ENCODE measurements at places on chromosomes 16 and 17.

DNA sequence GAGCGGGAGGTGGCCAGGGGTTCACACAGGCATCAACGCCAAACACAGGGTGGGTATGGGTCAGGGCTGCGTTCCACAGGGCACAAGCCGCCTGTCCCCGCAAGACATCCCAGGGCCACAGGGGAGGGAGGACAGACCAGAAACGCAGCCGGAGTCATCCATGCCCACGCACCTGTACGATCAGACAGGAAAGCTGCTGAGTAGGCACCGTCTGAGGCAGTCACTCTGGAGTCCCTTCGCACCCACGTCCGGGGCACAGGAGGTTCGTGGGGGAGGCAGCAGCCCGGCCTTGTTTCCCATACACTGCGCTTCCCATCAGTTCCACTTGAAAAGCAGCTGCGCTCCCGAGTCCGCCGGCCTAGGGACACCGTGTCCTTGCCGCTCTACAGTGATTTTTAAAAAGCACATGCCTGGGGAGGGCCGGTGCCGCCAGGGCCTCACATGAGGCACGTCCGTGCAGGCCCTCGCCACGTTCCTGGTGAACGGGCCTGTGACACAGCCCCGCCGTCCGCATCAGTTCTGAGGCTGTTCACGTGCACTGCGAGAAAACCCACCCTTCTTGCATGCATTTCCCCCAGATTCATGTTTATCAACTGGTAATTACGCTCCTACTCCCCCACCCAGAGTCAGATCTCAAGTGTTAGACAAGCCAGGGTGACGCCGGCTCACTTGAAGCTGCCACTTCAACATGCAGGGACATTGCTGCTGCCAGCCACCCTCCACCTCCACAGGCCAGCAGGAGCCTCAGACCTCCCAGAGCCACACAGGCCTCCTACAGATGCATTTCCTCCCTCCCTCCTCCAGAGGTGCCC lies 34.8 kb downstream of the WDR45B start:
- DNase-seq, result no peak

DNA sequence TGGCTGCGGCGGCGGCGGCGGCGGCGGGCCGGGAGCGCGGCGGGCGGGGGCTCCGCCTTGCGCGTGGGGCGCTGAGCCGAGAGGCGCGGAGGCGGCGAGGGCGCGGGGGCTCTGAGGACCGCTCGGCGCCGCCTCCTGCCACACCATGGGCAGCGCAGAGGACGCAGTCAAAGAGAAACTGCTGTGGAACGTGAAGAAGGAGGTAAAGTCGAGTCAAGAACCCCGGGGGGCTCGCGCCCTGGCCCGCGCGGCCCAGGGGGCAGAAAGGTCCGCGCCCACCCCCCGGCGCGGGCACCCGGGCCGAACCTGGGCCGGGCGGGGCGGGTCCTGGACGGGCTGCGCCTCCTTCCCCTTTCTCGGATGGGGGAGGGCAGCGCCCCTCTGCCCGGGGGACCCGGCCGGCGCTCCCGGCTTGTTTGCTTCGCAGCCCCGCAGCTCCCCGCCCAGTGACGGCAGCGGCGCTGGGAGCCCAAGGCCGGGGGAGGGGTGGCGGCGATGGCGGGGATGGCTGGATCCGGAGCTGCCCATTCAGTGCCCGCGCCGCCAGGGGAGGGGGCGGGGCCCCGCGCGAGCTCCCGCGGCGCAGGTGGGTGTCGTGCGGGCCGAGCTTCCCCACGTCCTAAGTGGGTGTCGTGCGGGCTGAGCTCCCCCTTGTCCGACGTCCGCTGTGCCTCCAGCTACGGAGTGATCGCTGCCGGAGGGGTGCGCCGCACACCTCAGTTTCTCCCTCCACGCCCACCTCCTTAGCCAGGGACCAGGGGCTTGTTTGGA lies 428 bp downstream of the SGSM2 start:
- DNase-seq, result peak; percentile 30

- DNase-seq, result no peak
These were observed 7.2 kb downstream of the RASL10B start for GRCh38 chr17:35738519-35739133.

DNA sequence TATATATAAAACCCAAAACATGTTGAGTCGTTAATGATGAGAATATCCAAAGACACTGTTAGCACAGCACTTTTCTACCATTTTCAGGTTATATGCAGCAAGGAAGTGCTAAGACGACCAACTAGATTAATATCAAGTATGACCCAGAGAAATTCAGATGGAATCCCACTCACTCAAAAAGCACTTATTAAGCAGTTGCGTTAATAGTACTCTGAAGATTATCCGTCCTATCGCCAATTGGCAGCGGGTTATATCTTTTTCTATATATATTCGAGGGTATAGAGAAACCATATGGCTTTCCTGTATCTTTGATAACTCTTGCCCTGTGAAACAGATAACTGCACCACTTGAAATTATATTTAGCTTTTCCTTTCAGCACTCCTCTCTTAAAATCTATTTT lies 1.1 kb downstream of the CRLF3 start:
- no peak for DNase-seq

DNA sequence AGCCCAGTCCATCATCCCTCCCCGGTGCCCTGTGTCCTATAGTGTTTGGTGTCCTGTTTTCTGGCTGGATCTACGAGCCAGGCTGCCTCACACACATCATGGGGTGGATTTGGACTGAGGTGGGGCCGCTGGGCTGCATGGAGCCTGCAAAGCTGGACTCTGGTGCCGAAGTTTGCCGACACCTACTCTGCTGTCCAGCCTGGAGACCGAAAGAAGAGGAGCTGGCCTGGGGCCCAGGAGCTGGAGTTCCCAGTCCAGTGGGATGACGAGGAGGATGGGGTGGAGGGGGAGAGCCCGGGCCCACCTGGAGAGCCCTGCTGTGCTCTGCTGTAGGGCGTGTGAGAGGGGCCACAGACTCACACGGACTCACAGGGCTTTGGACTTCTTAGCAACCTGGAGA lies 40.3 kb upstream of the ENPP7 start:
- DNase-seq, result no peak

All from stimulated activated CD8-positive, alpha-beta memory T cell treated with anti-CD3 and anti-CD28 coated beads, Interleukin-7, amount 100 ng/mL, for 48 hours (primary cell).